ENCODE measurements at places on chromosomes 7 and 10.

- DNase-seq = no peak
Measured at GRCh38 chr7:95398155-95398940, 2.2 kb upstream of the PON3 start.

DNA sequence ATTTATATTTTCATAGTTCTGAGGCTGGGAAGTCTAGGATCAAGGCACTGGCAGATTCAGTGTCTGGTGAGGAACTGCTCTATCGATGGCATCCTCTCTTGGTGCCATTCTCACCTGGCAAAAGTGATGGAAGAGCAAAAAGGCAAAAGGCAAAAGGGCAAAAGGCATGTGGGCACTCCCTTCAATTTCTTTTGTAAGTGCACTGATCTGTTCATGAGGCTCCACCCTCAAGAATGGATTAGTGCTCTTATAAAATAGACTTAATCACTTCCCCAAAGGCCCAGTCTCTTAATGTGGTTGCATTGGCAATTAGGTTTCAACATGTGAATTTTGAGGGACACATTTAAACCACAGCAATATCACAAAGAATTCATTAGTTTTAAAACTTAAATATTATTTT is 16.1 kb downstream of the TAS2R60 start:
- no peak for DNase-seq

- DNase-seq = no peak
Measured at GRCh38 chr7:64562256-64562625, 630 bp downstream of the ZNF680 start.

DNA sequence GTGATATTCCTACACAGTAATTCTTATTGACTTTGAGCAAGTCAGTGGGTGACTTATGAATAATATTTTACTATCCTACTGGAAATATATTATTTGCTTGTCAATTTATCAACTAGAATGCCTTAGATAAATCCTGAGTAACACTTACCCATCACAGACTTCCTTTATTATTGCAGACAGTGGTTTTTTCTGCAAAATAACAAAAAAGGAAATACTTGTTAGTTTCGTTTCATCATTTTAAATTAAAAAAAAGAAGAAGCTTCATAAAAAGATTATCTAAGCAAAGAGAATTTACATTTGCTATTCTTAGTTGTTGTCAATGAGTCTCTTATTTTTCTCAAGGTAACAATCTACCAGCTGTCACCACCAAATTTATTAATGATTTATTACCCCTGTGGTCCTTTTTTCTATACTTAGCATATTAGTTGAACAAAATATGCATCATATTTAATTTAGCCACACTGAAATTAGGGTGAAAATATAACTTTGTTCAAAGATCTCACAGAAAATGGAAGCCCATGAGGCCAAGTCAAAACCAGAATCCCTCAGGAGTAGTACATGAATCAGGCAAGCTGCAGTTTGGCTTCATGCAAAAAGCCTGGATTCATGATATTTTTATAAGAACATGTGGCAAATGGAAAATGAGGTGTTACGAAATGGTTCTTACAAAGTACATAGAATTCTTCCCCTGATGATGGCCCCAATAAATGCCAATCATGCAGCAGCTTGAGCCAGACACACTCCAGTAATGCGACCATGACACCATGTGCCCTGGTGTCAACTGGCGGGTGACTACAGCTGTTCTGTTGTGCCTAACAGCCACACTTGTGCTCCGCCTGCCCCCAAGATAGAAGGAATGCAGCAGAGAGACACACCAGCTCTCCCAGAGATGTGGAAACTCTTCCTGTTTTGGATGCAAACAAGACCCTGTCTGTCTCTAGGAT is 132.6 kb downstream of the ELMO1 start:
- no peak for DNase-seq

DNA sequence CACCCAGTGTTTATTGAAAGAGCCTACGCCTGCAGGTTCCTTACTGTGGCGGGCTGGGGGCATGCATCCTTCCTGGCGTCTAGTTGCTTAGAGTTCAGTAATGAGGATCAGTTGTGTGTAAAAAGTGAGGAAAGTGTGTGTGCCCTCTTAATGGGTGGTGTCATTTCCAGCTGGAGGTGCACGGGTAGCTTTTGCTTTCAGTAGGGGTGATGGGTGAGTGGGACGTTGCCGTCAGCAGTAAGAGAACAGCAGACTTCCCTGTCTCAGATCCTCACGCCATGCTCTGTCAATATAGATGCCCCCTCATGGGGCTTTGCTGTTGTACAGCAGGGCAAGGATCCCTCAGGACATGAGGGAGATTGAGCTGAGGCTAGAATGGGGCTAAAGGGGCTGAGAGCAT is 352.6 kb upstream of the GALNT17 start:
- DNase-seq = no peak

GRCh38 chr10:15419279-15419874 is 48.3 kb upstream of the FAM171A1 start:
- DNase-seq = no peak

GRCh38 chr7:25122373-25122772 is 2.7 kb downstream of the CYCS start:
- DNase-seq = no peak

DNA sequence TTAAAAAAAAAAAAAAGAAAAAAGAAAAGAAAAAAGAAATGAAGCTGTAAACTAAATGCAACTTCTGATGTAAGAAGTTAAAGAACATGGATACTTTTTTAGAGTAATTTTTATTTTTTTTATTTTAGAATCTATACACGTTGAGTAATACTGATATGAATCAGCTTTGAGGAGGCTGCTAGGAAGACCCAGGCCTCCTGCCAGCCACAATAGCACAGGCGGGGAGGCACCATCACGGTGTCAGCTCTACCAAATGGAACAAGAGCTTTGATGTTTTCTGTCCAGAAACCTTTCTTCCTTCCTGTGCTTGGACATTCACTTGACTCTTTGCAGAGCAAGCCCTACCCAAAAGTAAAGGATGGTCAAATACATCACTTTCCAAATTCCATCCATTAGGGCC is 45.3 kb upstream of the EGR2 start:
- DNase-seq = no peak

DNA sequence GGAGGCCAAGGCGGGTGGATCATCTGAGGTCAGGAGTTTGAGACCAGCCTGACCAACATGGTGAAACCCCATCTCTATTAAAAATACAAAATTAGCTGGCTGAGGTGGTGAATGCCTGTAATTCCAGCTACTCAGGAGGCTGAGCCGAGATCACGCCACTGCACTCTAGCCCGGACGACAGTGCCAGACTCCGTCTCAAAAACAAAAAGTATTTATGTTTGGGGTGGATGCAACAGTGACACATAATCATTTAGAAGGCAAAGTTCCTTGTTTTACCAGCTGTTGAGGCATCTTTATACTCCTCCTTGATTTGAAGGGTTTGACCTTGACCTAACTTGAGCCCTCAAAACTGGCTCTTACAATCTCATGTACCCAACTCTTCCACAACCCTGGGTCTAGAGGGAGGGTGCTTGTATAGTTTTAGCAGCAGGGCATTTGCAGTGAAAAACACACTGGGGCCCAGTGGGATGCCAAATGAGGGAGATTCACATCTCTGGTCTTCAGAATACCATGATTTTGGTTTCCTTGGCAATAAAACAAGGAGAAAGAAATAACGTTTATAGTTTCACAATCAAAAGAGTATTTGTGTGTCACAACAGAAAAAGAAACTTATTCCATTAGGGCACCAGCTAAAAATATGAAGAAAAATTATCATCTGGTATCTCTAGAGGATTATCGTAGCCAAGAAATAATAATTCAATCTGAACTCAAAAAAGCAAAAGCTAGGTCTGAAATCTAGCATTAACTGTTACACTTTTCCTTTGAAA is 14.2 kb upstream of the TMEM254 start:
- no peak for DNase-seq

DNA sequence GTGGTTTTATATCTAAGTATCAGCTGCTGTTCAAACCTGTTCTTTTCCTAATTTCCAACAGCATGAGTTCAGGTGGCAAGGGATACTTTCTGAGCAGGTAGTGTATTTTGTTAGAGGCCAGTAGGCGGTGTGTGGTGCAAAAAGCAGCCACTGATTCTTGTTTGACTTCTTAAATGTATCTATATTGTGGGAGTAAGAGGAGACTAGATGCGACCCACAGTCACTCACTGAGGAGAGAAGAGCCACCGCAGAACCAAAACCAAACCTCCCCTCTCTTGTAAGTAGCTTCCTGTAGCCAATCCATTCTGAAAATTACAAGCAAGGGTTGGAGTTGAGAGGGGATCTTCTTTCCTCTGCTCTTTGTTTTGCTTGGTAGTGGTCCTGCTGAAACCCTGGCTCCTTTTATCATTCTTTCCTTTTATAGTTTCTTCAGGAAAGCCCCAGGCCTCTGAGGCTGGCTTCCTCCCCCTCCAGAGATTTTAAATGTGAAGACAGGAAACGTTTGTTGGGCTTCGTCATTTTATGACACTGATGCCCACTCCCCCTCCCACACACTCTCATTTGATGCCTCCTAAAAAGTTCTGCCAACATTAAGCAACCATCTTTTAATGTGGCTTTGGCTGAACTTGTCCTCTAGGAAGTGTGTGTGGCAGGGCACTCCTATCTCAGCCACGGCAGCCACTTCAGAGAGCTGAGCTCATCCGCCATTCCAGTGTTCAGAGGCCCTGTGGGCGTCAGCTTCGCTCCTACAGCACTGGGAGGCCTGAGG is 566.0 kb downstream of the SUGCT start:
- DNase-seq = no peak

- no peak for DNase-seq
Measured at GRCh38 chr7:79722217-79722616, 268.8 kb upstream of the MAGI2 start.

GRCh38 chr7:43114458-43114780 is 2.0 kb downstream of the HECW1 start:
- no peak for DNase-seq

GRCh38 chr7:7304705-7305450 is 122.5 kb downstream of the C1GALT1 start:
- DNase-seq = no peak

GRCh38 chr7:126026421-126027088 is 1096.9 kb upstream of the POT1 start:
- no peak for DNase-seq

- DNase-seq = no peak
Measured at GRCh38 chr7:88465600-88465999, 158.9 kb upstream of the STEAP4 start.

- no peak for DNase-seq
Measured at GRCh38 chr10:101218351-101219138, 10.7 kb downstream of the LBX1 start.

GRCh38 chr10:49426490-49427360 is 30.8 kb upstream of the DRGX start:
- no peak for DNase-seq

DNA sequence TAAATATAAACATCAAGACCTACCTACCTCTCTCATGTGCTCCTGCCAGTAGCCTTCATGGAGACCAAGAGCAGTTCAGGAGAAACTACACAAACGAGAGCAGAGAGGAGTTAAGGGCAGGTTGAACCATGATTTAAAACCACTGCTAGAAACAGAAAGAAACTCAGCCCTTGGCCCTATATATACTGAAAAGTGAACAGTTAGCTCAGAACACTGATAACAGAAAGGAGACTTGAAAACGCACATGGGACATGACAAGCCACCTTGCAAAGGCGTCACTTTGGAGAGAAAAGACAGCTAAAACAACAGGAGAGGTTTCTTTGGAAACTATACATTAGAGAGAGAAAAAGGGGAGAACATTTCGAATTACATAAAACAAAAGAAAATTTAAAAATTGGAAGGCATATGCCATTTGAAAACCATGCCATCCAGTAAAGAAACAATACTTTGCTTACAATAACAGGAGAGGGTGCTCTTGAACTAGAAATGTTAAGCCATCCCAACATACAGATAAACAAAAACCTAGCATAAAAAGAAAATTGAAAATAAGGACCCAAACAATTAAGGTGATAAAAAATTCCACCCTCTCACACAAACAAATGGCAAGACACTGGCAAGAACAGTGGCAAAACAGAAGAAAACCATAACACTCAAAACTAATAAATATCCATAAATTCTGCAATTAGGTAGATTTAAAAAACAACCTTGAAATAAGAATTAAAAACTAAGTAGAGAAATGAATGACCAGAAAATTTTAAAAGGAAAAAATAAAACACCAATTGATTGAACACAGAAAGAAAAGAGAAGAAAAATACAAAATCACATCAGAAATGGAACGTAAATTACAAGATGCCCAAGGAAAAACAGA is 232.7 kb downstream of the IMMP2L start:
- DNase-seq = no peak

DNA sequence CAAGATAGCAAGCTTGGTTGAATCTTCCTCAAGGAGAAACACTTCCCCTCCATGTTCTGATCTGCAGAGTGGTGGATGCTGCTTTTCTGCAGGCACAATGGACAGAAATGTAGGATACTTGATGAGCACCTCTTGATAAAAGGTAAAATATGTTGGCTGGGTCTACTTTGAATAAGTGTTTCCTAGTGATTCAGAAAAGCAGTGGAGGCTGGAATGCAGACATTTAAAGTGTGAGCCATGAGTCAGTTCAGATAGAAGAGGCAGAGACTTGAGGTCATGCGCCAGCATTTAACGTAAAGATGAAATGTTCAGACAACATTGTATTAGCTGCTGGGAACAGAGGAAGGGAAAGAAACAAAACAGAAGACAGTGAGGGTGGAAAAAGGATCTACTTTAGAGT is 403.1 kb downstream of the ADRA2A start:
- DNase-seq = no peak

- DNase-seq = no peak
Measured at GRCh38 chr7:57868771-57869483, 418.9 kb downstream of the ZNF716 start.

GRCh38 chr7:31747553-31747952 is 60.5 kb downstream of the PPP1R17 start:
- no peak for DNase-seq

DNA sequence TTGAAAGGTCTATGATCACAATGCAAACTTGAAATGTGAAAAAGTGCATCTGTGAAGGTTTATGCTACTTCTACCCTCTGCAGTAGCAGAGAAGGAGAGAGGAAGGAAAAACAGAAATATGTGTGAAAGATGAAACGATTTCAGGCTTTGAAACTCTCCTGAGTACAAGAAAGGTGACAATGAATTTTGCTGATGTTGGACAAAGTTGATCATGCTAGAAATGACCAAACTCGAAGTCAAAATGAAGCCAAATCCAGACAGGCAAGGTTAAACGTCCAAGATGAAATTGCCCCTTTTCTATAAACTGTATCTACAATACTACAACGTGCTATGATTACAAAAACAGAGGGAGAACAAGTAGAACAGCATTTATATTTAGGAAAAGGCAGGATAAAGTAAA is 67.0 kb upstream of the C7orf33 start:
- DNase-seq = no peak

GRCh38 chr10:66349726-66350125 is 576.1 kb upstream of the LRRTM3 start:
- no peak for DNase-seq

- DNase-seq = no peak
Measured at GRCh38 chr7:51250512-51250911, 66.1 kb downstream of the COBL start.

DNA sequence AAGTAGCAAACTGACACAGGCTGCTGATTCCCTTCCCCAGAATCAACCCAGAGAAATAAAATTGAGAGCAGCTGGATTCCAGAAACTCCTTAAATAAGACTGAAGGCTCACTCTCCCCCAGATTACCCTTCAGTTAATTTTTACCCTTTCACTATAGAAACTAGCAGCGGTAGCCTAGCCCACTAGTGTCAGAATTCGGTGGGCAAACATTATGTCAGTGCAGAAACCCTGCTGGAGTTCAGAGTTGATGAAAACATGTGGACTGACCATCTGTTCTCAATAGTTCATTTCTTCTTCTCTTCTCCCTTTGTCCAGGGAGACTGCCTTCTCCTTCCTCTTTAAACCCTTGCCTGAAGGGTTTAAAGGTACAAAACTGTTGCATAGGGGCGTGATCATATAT is 100.1 kb downstream of the PODXL start:
- DNase-seq = no peak

Measured in stimulated activated CD8-positive, alpha-beta memory T cell treated with anti-CD3 and anti-CD28 coated beads, Interleukin-4, amount 100 ng/mL, for 1 hour (primary cell).